GM04503 (cell line): ENCODE measurements at places on chromosomes 2 and 18.

- no peak for DNase-seq
These were observed 122.8 kb downstream of the ARL4C start for GRCh38 chr2:234374150-234374508.

DNA sequence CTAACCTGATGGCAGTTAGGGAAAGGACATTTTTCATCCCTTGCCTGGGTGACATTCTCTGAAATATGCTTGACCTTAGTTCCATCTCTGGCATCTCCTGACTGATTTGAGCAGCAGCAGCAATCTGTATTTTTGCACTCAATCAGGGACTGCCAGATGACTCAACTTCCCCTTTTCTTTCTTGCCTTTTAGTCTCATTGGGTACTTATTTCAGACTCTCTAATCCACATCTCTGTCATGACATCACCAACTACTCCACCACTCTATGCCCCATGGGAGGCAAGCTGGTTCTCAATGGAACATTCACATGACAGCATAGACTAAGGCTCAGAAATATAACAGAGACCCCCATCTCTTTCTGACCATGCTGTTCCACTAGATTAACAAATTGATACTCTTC lies 254.2 kb downstream of the RIT2 start:
- no peak for DNase-seq

DNA sequence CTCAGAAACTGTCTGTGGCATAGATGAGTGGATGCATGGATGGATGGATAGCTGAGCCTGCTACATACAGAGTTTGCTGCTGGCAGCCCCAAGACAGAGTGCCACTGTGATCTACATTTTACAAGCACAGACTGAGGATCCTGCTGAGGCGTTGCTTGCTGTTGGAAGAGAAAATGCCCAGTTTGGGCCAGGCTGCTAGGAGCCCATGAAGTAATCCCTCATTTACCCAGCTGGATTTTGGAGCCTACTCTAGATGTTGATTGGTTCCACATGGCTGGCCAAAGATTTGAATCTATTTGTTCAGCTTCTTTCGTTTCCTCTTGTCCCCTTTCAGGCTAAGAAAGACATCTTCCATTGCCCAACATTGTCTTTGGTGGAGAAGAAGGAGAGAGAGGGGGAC lies 261.3 kb downstream of the CLIP4 start:
- DNase-seq = no peak

- DNase-seq = peak; percentile 87
These were observed 145.7 kb upstream of the GLI2 start for GRCh38 chr2:120589771-120590608.

- DNase-seq = no peak
These were observed 184.5 kb downstream of the WDPCP start for GRCh38 chr2:63403820-63404219.

DNA sequence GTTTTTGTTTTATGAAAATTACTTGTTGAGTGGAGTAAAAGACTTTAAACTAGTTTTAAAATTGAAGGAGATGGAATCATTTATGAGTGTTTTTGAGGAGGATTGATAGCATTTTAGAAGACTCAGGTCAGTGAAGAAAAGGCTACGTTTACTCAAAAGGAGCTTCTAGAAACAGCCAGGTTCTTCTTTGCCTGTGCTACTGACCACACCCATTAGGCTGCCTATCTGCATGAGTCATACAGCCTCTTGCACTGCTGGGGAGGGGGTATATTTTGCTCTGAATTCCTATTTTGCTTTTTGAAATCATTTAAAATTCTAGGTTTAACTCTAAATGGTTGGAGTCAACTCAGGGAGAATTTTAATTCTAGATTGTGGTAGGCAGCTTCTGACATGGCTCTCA lies 22.3 kb downstream of the EFEMP1 start:
- DNase-seq = no peak

DNA sequence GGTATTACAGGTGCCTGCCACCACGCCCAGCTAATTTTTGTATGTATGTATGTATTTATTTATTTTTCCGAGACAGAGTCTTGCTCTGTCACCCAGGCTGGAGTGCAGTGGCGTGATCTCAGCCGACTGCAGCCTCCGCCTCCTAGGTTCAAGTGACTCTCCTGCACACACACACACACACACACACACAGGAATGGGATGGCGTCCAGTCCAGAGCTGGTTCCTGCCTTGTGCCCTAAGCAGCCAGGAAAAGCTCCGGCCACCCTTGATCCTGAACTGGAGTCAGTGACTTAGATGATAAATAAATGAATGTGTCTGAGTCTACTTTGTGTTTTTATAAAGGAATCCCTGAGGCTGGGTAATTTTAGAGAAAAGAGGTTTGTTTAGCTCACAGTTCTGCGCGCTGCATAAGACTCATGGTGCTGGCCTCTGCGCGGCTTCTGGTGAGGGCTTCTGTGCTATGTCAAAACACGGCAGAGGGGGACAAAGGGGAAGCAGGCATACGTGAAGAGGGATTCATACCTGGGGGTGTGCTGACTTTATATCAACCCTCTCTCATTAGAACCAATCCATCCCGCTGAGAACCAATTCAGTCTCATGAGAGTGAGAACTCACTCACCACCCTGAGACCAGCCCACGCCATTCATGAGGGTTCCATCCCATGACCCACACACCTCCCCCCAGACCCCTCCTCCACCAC lies 59.7 kb upstream of the PHLPP1 start:
- DNase-seq = no peak

- DNase-seq = no peak
These were observed 82.1 kb downstream of the HS1BP3 start for GRCh38 chr2:20568501-20569463.

DNA sequence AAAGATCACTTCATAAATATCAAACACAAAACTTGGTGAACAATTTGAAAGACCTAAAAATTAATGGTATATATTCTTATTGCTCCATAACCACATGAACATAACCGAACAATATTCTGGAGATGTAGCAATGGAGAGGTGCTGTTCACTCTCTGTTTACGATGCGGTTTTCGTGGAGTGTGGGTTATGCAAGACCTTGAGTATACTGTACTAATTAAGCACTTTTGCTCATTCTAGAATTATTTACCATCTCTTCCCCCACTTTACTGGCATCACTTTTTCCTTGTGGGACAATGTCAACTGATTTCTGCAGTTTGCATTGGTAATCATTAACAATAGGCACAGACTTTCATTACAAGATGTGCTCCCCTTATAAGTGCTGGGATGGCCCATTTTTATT lies 97.6 kb downstream of the RAPH1 start:
- DNase-seq = peak; percentile 46

DNA sequence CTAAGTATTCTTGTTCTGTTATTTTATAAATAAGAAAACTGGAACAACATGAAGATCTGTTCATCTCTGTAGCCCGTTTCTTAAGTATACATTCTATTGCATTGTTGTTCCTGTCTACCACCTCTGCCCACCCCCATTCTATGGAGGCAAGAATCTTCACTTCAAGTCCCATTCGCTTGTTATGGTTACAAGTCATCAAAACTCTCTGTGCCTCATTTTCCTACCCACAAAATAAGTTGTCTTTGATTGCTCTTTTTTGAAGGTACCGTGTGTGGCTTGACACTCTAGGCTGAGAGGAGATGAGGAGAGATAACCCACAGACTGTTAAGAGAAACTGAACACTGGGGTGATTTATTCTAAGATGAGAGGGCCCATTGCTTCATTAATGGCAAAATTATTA lies 2.9 kb upstream of the EVA1A start:
- DNase-seq = no peak

DNA sequence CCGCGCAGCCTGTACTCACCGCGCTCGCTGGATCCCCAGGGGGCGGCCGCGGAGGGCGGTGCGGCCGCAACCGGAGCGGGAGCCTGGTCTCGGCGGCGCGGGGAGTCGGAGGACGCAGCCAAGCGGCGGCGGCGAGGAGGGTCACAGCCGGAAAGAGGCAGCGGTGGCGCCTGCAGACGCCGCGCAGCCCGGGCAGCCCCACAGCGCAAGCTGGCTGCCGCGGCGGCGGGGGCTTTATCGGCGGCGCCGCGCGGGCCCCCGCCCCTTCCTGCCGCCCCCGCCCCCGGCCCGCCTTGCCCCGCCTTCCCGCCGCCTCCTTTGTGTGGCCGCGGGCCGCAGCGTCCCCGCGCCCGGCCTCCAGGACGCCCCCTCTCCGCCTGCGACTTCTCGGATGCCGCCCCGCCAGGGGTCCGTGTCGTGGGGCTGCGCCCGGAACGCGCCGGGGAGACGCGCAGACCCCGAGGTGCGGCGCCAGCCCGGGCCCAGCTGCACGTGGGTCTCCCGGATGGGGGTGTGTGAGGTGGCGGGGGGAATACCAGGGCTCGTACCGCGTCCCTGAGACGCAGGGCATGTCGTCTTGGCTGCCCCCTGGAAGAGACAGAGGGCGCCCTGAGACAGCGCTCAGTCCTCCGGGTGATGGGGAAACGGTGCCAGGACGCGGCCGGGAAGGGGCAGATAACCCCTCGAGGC lies at the start of gene SERPINE2:
TSS of gene SERPINE2 (minus strand) at position 207 of the 690 bp plus-strand sequence. CDS start 37,386 bp downstream, outside the sequence.
- peak; percentile 33 for DNase-seq

GRCh38 chr2:136154384-136154783 lies 36.4 kb upstream of the CXCR4 start:
- DNase-seq = no peak

DNA sequence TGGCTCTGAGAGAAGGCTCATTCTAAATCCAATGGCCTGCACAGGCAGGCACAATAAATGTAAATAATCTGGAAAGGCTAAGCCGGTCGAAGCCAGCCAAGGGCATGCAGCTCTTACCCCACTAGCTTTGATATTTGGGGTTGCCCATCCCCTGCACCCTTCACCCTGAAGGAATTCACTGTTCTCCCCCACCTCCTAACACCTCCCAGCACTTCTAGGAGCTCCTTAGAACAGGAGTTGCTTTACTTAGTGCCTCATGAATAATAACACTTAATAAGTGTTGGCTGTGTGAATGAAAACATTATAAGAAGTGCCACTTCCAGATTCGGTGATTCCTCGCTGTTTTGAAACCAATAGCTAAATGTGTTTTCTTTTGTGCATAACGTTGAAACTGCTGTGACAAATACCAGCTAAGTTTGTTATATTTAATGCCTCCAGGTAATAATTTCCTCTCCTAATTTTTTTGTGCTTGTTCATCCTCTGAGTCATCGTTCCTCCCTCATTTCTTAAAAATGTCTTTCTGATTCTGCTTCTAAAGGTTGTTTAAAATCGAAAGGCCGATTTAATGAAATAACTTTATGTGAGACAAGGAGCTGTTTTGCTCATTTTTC lies 458.8 kb downstream of the METTL4 start:
- no peak for DNase-seq

DNA sequence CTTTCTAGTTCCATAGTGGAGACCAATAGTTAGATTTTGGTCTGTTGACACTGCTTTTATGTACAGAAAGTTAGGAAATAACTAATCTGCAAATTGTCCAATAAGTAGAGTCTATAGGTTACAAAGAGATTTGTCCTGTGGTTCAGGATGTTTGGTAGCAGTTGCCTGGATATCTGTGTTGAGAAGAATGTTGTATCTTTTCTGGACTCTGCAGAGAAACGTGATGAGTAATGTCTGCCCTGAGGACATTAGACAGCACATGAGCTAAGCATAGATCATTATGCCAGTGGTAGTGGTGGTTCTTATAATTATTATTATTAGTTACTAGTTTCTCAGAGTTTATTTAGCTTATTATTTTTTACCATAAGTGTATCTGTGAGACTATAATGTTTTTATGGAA lies 65.8 kb downstream of the ANKRD62 start:
- DNase-seq = no peak

- no peak for DNase-seq
These were observed 159.6 kb downstream of the LDLRAD4 start for GRCh38 chr18:13378150-13378549.

DNA sequence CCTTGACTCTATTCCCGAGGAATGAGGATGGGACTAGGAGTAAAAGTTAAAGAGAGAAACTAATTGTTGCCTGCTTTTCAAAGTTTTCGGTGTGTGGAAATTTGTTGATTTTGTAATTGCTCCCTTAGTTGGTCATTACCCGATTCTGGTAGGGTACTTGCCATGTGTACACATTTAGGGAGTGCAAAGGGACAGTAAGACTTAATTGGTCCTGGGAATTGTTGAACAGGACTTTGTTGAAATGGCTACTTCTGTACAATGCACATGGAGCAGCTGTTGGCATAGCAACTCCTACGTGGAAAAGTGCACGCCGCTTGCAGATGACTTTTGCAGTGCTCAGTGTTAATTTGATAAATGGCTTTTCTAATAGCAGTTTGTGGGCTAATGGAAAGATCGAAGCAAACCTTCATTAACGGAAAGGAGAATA lies 22.9 kb downstream of the EPAS1 start:
- DNase-seq = no peak

DNA sequence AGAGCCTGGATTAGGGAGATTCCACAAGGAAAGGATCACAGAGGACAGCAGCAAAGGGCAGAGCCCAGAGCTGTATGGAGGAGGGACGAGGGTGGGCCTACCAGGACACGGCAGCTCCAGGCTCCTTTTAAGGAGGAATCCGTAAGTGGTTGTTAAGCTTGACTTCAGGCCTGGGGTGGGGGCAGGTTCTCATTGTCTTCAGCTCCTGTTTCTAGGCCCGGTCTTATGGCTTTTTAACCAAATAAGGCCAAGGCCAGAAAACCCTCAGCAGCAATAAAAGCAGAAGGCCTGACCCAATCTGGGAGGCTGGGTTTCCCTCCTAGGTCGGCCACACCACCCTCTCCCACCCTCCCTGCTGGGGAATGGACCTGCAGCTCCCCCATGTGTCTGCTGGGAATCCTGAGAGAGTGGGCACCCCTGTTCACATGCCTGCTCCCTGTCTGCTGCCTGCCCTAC lies 111.2 kb downstream of the PLB1 start:
- DNase-seq = no peak

DNA sequence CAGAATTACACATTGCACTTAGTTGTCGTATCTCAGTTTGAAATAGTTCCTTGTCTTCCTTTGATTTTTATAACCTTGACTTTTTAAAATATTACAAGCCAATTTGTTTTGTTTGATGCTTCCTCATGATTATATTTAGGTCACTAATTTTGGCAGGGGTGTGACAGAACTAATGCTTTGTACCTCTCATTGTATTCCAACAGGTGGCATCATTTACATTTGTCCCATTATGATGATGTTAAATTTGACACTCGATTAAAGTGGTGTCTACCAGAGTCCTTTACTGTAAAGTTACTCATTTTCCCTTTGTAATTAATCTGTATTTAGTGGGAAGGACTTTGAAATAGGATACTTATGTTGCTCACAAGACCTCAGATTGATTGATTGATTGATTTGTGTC lies 21.5 kb upstream of the MFSD2B start:
- no peak for DNase-seq

GRCh38 chr18:48119204-48119603 lies 188.7 kb upstream of the SMAD2 start:
- DNase-seq = no peak

GRCh38 chr18:2827061-2827460 lies 19.7 kb upstream of the EMILIN2 start:
- no peak for DNase-seq

- DNase-seq = no peak
These were observed 93.9 kb downstream of the ACVR1 start for GRCh38 chr2:157782057-157782845.

GRCh38 chr18:13597068-13597467 lies 129.3 kb downstream of the FAM210A start:
- no peak for DNase-seq

GRCh38 chr2:31764169-31764568 lies 183.4 kb upstream of the SRD5A2 start:
- DNase-seq = peak; percentile 15

GRCh38 chr18:79815657-79816056 lies 17.9 kb downstream of the KCNG2 start:
- no peak for DNase-seq

GRCh38 chr2:176101216-176101830 lies 1.7 kb downstream of the HOXD12 start:
- DNase-seq = no peak
